Smooth muscle cell of the brain vasculature (primary cell): ENCODE measurements at places on chromosomes 6 and 20.

- DNase-seq: peak; percentile 3
These were observed 375.2 kb upstream of the PLCB4 start for GRCh38 chr20:8693709-8694108.

GRCh38 chr6:21967056-21967974 is 329.5 kb downstream of the PRL start:
- DNase-seq: no peak

- DNase-seq: no peak
These were observed 17.0 kb downstream of the ZNF451 start for GRCh38 chr6:57106990-57107389.

GRCh38 chr6:155959898-155960495 is 504.4 kb upstream of the NOX3 start:
- no peak for DNase-seq

DNA sequence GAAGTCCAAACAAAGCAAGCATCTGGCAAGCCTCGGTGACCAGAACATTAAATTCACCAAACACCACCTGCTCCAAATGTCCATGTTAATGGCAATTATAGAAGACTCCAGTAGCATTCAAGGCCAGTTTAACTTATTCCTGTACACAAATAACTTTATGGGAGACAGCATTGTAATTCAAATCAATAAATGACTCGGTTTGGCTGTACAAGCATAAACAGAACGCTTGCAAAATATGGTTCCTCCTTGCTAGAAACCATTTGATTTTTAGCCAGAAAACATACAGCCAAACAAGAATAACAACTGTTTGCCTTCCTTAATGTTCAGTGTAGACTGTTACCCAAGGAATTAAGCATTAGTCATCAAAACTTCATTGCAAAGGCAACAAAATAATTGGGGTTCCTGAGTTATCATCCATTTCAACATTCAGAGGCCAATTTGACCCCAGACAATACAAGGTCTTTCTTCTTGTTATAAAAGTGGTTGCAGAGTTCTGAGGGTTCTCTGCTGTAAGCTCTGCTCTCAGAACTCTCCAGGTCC is 125.1 kb downstream of the BFSP1 start:
- DNase-seq: no peak

DNA sequence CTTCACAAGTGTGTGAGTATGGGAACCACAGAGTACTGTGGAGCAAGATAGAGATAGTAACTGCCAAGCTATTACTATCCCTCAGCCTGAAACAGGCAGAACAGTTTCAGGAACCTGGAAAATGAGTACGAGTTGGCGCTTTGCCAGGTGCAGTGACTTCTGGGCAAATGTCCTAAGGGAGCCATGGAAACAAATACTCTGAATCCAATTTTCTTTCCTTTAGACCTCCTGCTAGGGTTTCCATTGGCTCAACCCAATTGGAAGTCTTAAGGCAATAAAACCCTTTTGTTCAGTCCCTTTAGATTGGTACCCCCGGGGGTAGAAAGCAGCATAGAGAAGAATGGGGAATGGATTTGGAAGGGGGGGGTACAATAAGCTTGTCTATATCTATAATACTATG is 205.0 kb upstream of the EPHA7 start:
- DNase-seq: no peak

DNA sequence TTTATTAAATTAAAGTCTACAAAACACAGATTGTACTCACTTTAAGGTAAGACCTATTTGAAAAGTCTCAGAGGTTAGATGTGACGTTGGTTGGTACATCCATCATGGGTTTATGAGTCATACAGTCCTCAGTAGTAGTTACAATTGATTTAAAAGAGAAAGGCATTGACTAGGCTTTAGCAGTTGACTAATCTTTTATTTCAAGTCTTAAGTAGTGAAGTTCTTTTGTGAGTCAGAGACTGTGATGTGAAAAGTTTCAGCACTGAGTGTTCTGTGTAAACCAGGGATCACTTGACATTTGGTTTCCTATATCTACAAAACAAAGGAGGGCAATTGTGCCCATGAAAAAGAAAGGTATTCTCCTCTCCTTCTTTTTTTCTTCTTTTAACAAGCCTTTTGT is 221.3 kb downstream of the GRIK2 start:
- DNase-seq: no peak

DNA sequence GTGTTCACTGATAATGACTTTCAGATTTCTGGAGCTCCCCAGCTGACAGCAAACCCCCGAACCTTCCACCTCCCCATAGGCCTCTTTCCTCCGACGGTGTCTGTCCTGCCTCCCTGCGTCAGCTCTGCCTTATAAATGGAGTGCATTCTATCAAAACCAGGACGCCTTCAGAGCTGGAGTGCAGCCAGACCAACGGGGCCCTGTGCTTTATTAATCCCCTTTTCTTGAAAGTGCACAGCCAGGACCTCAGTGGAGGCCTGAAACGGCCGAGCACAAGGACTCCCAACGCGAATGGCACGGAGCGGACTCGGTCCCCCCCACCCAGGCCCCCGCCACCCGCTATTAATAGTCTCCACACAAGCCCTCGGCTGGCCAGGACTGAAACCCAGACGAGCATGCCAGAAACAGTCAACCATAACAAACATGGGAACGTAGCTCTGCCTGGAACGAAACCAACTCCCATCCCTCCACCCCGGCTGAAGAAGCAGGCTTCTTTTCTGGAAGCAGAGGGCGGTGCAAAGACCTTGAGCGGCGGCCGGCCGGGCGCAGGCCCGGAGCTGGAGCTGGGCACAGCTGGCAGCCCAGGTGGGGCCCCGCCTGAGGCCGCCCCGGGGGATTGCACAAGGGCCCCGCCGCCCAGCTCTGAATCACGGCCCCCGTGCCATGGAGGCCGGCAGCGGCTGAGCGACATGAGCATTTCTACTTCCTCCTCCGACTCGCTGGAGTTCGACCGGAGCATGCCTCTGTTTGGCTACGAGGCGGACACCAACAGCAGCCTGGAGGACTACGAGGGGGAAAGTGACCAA is 42.3 kb upstream of the NAA20 start:
- peak; percentile 79 for DNase-seq

DNA sequence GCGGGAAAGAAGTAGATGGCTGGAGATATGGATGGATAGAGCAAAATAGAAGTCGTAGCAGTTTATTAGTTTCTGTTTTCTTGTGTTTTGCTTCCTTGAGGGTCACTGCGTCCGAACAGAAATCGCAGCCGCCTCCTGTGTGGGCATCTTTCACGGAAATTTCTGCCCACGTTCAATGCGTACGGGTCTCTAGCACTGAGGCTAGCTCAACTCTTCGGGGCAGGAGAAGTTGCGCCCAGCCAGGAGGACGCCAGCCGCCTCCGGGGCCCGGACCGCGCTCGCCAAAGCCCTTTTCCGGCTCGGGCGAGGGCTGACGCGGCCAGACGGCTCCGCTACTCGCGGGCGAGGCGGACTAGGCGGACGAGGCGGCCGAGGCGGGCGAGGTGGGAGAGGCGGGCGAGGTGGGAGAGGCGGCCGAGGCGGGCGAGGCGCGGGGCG is 814 bp downstream of the TFAP2B start:
- no peak for DNase-seq

DNA sequence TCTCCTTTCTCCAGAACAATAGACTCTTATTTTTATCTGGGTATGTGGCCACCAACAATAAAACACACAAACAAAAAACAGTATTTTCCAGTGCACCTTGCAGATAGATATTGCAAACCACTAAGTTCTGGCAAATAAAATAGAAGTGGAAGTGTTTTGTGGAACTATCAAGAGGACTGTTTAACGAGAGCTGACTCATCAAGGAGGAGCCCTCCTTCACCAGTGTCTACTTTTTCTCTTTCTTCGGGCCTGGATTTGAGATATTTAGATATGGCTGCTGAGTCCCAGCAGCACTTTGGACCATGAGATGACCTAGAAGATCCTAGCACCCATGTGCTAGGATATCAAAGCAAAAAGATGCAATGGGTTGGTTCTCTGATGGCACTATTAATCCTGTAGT is 154.7 kb downstream of the AIG1 start:
- DNase-seq: no peak

DNA sequence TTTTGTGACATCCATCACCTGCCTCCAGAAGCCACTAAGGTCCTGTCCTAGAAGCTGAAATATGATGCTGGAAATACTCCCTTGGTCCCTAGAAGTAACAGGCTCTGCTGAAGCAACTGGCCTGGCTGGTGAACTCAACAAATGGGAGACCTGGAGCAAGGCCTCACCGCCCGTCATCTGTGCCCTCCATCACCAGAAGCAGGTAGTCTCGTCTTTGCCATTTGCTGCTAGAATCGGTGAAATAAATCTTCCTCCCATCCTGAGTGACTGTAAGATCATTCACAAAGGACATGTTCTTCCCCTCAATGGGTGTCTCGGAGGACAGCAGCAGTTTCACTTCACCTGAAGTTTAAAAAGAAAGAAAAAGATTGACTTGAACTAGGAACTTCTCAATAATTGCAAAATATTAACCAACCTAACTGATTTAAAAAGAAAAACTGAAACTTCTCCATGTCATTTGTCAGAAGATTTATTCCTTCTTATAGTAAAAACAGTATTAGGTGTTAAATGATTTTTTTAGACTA is 21.0 kb downstream of the CST7 start:
- no peak for DNase-seq

- DNase-seq: no peak
These were observed 114.6 kb upstream of the HSF2 start for GRCh38 chr6:122284848-122285247.

GRCh38 chr6:13653296-13653695 is 38.2 kb downstream of the NOL7 start:
- no peak for DNase-seq

DNA sequence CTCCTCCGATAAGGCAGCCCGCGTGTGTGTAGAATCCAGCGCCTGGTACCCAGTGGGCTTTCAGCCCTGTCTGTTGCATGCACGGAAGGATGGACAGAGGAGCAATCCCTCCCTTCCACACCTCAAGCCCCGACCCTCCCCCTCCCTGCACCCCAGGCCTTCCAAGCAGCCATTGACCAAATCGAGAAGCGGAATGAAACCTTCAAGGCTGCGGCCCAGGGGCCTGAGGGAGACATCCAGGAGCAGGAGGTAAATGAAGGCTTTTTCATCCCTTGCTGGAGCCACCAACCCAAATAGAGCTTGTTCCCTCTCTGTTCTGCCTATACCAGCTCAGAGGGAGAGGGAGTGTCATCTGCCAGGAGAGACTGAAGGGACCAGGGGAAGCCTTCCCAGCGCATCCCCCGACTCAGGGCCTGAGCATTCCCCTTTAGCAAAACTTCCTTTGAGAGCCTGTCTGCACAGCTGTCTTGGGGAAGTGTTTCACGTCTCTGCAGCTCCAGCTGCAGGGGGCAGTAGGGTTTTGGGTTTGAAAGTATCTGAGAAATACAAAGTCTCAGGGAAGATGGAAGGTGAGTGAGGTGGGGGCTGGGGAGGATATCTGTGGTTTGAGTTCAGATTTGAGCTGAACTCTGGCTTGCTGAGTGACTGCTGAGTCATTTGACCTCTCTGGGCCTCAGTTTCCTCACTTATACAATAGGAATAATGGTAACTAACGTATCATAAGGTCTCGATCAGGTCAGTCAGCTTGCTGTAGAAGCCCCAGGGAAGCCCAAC is 16.1 kb downstream of the FGD2 start:
- peak; percentile 32 for DNase-seq

GRCh38 chr6:112173221-112173804 is 81.1 kb downstream of the LAMA4 start:
- no peak for DNase-seq

- no peak for DNase-seq
These were observed 131.4 kb downstream of the SYCP2 start for GRCh38 chr20:59802018-59802417.

DNA sequence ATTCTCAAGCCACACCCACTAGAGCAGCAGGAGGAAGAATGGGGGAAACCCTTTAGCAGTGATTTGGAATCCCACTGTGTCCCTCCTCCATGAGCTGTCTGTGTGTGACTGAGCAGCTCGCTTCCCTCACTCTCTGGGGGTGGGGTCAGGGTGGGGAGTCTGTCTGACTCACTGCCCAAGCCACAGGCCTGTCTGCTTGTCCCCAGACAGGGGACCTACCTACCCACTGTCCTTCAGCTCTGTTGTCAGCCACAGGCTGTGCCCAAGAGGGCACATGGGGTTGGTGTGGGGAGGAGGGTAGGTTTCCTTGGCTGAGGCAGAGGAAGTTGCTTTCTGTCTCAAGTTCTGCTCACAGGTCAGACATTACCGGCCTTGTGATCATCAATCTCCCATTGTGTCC is 127.0 kb downstream of the MAFB start:
- DNase-seq: no peak

- DNase-seq: no peak
These were observed 50.4 kb upstream of the NKX2-2 start for GRCh38 chr20:21564127-21564773.

- no peak for DNase-seq
These were observed 108.9 kb downstream of the BCAS1 start for GRCh38 chr20:53961527-53961926.

GRCh38 chr6:161101517-161101916 is 109.9 kb downstream of the MAP3K4 start:
- no peak for DNase-seq

DNA sequence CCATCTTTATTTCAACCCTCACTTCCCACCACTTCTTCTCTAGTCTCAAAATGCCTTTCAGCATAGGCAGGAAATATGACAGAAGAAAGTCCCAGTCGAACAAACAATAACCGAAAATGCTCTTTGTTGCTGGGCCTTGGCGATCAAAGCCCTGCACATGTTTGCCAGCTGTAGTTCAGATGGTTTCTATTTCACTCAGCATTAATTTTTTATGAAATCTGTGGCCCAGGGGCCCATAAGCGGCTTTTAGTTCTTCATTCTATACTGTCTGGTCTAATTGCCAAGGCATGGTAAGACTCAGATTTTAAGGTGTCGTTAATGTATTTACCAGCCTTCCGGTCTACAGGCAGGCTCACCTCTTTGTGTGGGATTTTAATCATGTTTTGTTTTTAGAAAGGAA is 10.9 kb upstream of the F13A1 start:
- DNase-seq: no peak

DNA sequence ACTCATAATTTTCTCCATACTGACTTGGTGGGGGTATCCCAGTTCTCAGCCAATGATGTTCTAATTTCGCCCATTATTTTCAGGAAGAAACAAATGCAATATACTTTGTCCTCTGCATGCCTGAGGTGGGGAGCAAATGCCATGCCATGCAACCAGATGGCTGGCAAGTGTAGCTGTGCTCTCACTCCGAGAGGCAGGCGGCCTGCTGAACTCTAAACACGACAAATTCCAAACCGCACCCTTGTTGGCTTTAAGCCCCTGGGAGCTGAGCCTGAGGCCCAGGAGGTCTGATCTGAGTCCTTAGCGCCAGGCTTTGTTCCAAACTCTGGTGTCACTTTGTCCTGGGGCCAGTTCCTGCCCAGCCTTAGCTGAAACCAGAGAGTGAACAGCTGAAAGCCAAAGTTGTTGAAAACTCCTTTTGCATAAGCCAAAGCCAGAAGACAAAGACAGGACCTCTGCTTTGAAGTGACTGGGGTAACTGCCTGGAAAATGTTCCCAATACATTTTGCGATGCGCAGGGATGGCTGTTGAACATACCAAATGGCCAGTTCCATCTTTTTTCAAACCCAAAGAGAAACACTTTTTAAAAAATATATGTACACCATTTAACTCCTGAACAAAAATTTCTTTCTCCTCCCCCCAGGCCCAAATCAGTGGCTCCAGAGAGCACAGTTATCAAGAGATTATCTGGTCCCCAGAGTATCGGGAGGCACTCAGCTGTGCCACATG is 46.2 kb downstream of the TTI1 start:
- DNase-seq: no peak

- DNase-seq: no peak
These were observed 12.4 kb downstream of the COL19A1 start for GRCh38 chr6:69878795-69879194.
